Caco-2 (cell line): ENCODE measurements at places on chromosomes 4 and X. TPM values are rescaled to one million over a fixed set of nuclear protein-coding genes. Genes with fewer than 3 reads are reported as not detected.

- no peak for DNase-seq
These were observed 108.5 kb downstream of the ZNF330 start for GRCh38 chr4:141329174-141329569.

DNA sequence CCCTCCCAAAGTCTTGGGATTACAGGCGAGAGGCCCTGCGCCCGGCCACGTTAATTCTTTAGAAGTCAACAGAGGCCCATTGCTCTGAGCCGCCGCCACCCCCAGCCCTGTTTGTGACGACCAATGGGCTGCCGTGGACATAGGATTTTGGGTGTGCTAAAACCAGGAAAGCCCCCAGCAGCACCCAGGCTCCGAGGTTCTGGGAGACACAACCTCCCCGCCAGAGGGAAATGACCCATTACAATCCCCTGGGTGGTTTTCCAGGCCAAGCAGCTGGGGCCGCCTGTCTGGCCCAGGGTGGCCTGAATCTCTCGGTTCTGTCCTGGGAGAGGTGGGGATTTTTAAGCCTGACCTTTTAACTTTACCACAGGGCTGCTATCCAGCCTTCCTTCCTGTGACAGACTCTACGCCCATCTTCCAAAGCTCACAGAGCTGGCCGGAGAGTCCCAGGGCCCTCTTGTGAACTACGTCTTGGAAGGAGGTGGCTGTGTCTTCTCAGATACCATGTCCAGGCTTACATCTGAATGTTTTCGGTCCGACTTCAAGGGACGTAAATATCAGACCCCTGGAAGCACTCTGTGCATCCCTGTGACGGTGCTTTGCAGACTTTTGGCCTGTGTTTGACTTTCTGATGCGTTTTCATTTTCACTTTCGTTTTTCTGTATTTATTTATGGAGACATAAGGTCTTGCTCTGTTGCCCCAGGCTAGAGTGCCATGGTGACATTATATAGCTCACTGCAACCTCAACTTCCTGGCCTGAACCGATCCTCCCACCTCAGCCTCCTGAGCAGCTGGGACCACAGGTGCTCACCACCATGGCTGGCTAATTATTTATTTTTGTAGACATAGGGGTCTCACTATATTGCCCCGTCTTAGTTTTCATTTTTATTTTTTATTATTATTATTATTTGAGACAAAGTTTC is 36.0 kb downstream of the P2RY8 start:
- DNase-seq = no peak

DNA sequence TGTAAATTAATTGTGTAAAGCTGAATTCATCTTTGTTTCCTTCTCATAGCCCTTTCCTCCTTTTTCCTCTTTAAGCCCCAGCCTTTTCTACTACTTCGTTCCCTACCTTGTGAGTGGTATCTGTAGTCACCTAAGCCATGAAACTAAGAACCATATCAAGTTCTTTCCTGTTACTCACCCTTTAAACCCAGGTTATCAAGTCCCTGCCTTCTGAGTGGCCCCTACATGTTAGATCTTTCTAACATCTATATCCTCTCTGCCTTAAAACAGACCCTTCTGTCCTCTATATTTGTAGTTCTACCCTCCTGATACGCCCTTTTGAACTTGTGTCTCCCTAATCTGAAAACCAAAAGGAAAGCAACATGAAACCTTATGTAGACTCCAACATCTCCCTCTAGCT is 7.2 kb downstream of the AP1AR start:
- no peak for DNase-seq

- no peak for DNase-seq
These were observed 940.3 kb upstream of the LCORL start for GRCh38 chr4:18961879-18962278.

DNA sequence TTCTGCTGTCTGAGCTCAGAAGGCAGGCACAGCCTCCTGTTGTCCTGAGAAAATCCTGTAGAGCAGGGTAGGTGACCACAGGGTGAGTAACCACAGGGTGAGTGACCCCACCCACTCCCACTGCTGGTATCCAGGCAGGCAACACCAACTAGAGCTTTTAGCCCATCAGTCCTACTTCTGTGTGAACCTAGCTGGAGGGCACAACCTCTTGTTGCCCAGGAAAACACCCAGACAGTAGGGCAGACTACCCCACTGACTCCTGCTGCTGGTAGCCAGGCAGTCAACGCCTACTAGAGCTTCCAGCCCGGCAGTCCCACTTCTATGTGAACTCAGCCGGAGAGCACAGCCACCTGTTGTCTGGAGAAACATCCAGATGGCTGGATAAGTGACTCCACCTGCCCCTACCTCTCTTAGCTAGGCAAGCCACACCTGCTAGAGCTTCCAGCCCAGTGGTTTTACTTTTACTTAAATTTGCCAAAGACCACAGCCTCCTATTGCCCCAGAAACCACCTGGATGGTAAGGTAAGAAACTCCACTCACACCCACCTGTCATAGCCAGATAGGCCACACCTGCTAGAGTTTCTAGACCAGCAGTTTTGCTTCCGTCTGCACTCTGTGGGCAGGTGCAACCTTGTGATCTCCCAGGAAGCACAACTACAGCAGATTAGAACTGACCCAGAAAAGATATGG is 371.6 kb downstream of the INPP4B start:
- no peak for DNase-seq

- no peak for DNase-seq
These were observed 29.8 kb upstream of the SH3D19 start for GRCh38 chr4:151355155-151355554.

DGKK gene
- 2.5 and 3.7 TPM in 2 replicates for total RNA-seq

DNA sequence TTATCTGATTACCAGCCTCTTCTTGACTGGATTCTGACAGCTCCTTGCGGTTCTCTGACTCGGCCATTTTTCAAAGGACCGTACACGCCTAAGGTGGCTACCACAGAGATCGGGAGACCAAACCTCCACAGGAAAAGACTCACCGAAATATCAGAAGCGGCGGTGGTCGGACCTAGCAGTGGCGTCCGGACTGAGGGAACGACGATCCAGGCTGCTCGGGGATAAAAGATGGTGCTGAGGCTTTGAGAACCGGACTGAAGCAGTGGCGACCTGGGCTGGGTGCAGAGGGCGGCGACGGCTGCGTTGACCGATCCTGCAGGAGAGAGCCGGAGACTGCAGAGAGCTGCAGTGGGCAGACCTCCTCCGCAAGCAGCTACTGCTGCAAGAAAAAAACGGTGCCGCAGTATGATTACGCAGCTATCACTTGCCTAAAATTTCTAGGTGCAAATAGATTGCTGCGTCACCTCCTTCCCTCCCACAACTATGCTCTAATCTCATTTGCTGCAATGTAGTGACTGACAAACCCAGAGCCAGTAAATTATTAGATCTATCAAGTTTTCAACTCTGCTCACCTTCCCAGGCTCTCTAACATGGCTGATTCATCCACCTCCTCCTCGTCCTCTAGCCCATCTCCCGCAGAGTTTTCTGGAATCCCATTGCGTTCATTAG is at the start of gene NAP1L2:
TSS of gene NAP1L2 (minus strand) at position 426 of the 669 bp plus-strand sequence. CDS start at position 67, 359 bp downstream.
- DNase-seq = peak; percentile 5
